ENCODE measurements at places on chromosomes 5 and 9.
A peak's percentile ranks its signal among the peaks of the same experiment; 100 is the strongest.

GRCh38 chr5:81213070-81213469 lies 20.1 kb upstream of the CKMT2 start:
- no peak for DNase-seq

GRCh38 chr9:113154471-113154870 lies 3.7 kb downstream of the SLC31A2 start:
- no peak for DNase-seq

DNA sequence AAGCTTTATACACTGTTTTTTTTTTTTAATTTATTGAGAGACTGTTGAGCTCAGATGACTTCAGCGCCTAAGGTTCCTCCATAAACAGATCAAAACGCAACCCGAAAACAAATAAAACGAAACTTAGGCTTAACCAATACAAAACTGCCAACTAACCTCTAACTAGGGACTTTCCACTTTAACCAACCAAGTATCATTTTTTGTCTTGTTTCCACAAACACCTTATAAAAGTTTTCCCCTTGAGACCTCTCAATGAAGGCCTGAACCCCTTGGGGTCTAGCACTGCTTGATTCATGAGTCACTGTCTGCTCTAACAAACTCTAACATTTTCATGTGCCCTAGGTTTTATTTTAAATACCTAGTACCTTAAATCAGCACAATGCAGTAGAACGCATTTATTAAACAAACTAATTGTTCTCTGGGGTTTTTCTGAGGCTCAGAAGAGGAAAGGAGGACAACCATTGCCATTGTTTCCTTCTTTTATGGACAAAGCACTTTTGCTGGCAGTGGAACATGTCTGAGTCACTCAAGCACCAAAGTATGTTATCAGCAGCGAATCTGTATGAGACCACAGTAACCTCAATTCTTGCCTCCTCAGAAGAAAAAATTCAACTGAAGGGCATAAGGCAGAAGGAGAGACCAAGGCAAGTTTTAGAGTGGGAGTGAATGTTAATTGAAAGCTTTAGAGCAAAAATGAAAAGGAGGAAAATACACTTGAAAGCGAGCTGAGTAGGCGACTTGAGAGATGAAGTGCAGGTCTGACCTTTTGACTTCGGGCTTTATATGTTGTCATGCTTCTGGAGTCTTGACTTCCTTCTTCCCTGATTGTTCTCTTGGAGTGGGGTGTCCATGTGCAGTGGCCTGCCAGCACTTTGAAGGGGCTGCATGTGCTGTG lies 97.7 kb upstream of the HCN1 start:
- DNase-seq: no peak

GRCh38 chr5:80592105-80592504 lies 22.0 kb upstream of the ANKRD34B start:
- DNase-seq: no peak

DNA sequence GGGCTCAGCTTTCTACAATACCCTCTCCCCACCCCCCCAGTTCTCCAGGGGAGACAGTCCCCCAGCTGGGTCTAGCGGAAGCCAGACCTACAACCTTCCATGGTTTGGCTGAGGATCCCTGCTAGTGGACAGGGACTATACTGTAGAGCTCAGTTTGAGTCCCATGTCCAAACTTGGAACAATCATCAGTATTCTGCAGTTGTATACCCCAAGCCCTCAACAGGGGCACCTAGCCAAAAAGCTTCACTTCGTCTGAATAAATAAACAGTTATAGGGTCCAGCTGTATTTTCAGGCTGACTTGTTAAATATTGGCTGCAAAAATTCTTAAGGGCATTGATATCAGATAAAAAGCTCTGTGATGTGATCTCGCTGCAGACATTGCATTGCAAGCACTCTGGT lies 15.4 kb upstream of the C9 start:
- DNase-seq: no peak

DNA sequence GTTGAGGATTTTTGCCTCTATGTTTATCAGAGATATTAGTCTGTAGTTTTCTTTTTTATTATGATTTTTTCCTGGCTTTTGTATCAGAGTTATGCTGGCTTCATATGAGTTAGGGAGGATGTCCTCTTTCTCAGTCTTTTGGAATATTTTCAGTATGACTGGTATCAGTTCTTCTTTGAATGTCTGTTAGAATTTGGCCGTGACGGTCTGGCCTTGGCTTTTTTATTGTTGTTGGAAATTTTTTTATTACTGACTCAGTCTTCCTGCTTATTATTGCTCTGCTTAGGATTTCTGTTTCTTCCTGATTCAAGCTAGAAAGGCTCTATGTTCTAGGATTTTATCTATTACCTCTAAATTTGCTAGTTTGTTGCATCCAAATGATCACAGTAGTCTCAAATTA lies 421.9 kb downstream of the CDH10 start:
- peak; percentile 70 for DNase-seq

- no peak for DNase-seq
These were observed 96.8 kb upstream of the ITGA2 start for GRCh38 chr5:52892242-52892878.

DNA sequence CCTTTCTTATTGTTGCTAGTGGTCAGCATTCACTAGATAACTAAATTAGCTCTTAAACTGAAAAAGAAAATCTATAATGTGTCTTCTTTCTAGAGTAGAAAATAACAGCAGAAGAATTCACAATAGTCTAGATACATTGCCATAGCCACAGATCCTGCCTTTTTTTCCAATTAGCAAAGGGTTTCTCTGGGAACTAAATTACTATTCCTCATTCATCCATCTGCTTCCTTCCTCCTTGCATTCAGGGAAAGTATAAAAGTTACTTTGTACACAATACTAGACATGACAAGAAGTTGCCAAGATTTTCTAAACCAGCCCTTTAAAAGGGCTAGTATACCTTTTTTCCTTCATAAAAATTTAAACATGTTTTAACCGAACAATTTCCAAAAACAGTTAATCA lies 21.2 kb upstream of the WDR41 start:
- DNase-seq: no peak

DNA sequence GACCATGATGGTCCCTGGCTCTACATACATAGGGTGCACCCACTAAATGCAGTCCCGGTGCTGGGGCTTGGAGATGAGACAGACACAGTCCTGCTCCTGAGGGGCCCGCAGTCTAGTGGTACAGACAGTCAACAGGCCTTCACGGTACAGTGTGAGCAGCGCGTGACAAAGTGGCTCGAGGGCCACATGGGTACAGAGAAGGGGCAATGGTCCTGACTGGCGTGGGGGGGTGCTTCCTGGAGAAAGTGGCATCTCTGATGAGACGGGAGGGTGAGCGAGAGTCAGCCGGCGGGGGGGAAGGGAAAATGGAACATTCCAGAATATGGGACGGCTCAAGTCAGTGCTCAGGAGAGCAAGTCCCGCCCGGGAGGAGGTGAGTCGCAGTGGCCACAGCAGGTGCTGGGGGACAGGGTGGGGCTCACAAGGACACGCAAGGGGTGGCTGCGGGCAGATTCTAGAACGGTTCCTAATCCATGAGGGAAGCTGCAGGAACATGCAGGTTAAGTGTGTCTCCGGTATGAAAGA lies 38.0 kb downstream of the WHRN start:
- no peak for DNase-seq

GRCh38 chr9:99561509-99561917 lies 260.2 kb upstream of the NR4A3 start:
- DNase-seq: no peak

DNA sequence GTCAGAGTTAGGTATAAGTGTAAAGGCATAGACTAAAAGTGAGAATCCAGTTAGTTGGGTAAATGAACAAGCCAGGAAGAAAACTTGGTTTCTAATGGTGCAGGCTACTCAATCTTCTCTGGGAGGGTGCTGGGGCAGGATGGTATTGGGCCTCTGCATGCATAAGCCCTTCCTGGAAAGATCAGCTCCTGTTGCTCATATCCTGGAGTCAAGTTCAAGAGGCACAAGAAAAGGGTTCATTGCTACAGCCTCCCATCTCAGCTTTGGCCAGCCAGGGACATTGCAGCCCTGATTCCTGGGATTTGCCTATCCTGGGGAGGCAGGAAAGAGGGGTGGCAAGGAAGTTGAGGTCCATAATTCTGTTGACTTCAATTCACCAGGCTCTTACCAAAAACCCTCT lies 40.7 kb upstream of the ATP6V1G1 start:
- no peak for DNase-seq

DNA sequence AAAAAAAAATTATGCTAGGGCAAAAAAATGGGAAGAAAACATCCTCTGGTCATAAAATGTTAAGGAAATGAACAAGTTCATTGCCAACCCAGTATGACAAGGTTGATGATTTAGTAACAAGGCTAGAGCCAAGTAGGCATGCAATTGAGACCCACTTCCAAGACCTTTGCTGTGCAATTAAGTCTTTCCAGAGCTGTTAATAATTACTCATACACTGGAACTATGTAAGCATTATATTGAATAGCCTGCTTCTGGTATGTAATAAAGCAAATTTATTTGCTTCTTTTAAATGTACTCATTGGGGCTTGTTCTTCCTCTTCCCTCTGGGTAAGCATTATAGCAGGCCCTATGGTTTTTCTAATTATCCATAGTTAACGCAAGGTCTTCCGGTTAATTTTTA lies 32.5 kb upstream of the SNAPC3 start:
- no peak for DNase-seq

DNA sequence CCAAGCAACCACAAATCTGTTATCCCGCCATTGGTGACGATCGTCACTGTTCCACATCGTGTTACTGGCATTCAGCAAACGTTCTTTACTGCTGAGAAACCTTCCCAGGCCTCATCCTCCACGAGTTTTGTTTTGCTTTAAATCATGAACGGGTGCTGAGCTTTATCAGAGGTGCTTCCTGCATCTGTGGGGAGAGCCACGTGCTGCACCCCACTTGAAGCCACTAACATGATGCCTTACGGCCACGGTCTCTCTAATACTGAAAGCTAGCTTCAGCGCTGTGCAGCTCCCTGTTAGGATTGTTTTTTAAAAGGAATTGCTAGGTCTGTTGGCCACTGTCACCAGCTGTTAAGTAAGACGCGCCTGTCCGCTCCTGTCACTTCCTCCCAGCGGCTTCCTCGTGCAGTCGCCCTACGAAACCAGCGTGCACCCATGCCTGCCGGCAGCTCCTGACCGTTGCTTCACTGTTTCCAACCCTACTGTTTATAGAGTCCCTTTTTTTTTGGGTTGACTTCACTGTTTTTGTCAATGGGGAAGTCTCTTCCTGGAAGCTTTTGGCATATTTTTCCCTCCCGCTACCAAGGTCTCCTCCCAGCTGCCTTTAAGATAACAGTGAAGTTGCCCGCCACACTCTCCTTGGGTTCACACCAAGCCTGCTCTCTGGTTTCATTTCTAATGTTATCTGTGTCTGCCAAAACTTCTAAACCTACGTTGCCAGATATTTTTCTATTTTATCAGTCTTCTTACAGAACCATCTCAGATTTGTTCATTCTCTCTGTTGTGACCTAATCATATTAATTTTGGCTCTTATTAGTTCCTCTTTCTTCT lies 20.3 kb downstream of the LPCAT1 start:
- no peak for DNase-seq

DNA sequence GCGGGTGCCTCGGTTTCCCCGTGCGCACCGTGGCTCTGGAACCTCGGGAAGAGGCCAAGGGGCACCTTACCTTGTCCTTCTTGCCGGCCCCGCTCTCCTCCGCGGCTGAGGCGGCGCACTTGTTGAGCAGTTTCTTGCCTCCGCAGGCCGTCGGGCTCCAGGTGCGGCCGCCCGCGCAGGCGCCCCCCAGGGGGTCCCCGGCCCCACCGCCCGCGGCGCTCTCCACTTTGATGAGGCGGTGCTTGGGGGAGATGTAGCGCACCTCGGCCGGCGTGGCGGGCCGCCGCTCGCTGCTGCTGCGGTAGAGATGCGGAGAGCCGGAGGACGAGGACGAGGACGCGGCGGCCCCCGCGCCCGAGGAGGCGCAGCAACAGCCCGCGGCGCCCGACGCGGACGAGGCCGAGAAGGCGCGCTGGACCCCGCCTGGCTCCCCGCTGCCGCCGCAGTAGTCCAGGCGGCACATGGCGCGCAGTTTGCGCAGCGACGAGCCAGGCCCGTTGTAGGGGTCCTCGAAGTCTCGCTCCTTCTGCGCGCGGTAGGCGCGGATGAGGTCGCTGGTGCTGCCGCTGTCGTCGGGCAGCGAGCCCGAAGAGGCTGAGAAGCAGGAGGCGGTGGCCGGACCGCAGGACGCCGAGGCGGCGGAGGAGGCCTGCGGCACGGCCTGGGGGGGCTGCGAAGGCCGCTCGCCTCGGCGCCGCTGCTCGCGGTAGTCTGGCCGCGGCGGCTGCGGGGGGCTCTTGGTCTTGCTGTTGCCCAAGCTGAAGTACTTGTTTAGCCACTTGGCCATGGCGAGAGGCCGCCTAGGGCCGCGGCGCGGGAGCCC lies 957 bp downstream of the SHB start:
- DNase-seq: no peak

DNA sequence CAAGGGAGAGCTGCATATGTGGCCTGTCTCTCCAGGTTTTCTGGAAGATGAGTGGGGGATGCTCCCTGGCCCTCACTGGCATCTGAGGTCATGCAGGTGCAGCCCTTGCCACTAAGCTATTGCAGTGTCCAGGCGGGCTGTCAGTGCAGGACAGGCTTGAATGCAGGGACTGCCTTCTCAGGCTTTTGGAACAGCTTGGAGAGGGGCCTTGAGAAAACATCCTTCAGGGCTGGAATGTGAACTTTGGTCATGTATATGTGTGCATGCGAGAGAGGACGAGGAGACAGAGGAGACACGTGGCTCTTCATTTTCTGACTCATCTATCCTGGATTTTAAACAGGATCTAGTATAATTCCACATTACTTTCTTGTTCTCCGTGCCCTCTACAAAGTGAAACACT lies 90.3 kb downstream of the MACROH2A1 start:
- DNase-seq: peak; percentile 46

GRCh38 chr5:120817044-120817985 lies 353.2 kb downstream of the PRR16 start:
- DNase-seq: no peak

DNA sequence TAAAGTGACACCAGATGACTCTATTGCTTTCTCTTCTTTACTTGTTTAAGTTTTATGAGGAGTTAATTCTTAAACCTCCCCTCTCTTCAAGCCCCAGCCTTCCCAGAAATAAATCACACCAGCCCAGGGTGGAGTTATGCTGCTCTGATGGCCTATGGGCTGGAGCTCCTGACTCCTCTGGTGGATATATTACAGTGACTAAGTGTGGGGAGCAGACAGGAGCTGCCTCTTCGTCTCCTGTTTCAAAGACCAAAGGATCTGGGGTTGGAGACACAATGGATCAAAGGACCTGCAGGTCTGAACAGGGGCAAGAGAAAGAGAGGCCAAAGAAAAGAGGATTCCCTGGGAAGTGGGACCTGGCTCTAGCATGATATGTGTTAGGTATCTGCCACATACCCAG lies 312.0 kb upstream of the MSX2 start:
- DNase-seq: no peak

- DNase-seq: no peak
These were observed 231.9 kb downstream of the ATPSCKMT start for GRCh38 chr5:10017786-10018185.

GRCh38 chr5:1799110-1799601 lies 481 bp downstream of the MRPL36 start:
- DNase-seq: no peak

- DNase-seq: peak; percentile 48
These were observed 91.2 kb upstream of the PAM start for GRCh38 chr5:102663749-102664530.

GRCh38 chr5:176466245-176466871 lies 18.2 kb downstream of the FAF2 start:
- peak; percentile 22 for DNase-seq

GRCh38 chr9:97592126-97592525 lies 41.0 kb downstream of the TSTD2 start:
- no peak for DNase-seq

- DNase-seq: no peak
These were observed 49.7 kb upstream of the FNIP1 start for GRCh38 chr5:131846536-131846935.

GRCh38 chr9:21996438-21996837 lies 1.8 kb downstream of the CDKN2B-AS1 start:
- DNase-seq: no peak

- DNase-seq: no peak
These were observed 20.7 kb downstream of the GOLGA2 start for GRCh38 chr9:128254855-128255759.

Measured in fibroblast of skin of left quadriceps (primary cell).